ENCODE measurements at places on chromosomes 12 and 14.
A peak's percentile ranks its signal among the peaks of the same experiment; 100 is the strongest.

GRCh38 chr12:51669271-51669670 is 78.2 kb downstream of the SCN8A start:
- DNase-seq, result no peak

- DNase-seq, result no peak
These were observed 21.9 kb downstream of the CCDC91 start for GRCh38 chr12:28212182-28212581.

DNA sequence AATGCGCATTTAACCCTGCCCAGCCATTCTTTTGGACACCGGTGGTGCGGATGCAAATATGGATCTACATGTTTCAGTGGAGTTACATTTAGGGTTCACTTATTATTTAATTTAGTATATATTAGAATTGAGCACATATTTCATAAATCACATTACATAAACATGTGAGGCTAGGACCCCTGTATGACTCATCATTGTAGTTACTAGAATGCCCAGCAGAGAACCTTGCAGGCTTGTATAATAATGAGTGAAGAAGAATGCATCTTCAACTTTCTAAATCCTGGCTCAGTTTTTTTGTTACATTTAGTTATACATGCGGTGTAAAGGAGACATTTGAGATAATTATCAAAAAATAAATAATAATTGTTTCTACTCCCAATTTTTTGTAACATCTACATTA is 369.0 kb downstream of the ATP23 start:
- DNase-seq, result no peak

DNA sequence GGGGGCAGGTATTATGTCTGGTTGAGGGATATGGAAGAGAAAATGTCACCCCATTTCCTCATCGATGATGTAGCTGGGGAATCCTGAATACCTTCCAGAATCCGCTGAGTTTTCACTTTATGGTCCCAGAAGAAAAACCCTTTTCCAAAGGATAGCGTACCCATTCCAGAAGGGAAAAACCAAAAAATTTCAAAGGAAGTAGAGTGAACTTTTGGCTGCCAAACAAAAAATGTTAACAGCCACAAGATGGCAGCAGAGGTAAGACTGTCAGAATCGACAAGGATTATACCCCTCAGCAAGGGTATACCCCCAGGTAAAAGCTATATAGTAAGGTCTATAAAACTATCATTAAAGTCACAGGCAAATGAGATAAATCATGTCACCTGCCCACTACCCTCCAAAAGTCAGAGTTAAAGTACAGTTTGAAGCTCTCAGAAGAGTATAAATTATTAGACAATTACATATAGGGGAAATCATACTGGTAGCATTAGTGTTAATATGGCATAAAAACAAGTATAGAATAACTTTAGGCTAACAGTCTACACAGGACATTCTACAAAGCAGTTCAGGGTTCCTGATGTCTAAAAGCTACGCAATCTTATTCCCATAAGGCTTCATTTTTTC is 18.0 kb downstream of the ACIN1 start:
- DNase-seq, result no peak

- DNase-seq, result no peak
These were observed 105.2 kb downstream of the DNAI7 start for GRCh38 chr12:25089738-25090137.

GRCh38 chr12:64218597-64218996 is 3.5 kb downstream of the KICS2 start:
- no peak for DNase-seq

DNA sequence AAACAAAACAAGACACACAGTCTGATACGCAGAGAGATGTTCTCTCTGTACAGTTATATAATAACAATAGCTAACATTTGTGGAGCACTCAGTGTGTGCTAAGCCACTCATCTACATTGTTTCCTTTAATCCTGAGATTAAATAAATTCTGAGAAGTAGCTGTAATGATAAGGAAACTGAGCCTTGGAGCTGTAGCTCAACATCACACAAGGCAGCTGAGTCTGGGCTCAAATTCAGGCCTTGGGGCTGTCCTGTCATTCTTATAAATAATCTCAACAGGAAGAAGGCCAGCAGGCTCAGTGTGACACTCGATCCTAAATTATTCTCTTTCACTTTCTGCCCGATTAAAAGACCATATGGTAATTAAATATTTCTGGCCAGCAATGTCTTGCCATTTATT is 24.5 kb downstream of the CDKN1B start:
- DNase-seq, result no peak

DNA sequence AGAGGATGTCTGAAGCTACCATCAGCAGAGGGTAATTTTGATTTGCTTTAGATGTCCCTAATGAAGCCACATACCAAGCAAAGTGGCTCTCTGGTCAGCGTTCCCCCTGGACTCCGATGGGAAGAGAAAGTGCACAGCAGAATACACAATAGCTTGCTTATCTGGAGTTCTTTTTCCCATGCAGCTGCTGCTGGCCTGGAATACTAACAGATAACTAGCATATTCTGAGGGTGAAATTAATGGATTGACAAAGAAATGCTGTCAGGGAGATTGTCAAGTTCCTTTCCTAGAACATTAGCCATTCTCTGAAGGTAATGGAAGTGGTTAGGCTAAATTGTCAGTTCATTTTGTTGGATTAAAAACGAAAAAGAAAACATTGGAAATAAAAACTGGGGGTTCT is 391.3 kb downstream of the FLRT2 start:
- no peak for DNase-seq

GRCh38 chr14:61630399-61631044 is 64.8 kb upstream of the HIF1A start:
- DNase-seq, result no peak

- DNase-seq, result no peak
These were observed 8.1 kb downstream of the OSBPL8 start for GRCh38 chr12:76551482-76551888.

DNA sequence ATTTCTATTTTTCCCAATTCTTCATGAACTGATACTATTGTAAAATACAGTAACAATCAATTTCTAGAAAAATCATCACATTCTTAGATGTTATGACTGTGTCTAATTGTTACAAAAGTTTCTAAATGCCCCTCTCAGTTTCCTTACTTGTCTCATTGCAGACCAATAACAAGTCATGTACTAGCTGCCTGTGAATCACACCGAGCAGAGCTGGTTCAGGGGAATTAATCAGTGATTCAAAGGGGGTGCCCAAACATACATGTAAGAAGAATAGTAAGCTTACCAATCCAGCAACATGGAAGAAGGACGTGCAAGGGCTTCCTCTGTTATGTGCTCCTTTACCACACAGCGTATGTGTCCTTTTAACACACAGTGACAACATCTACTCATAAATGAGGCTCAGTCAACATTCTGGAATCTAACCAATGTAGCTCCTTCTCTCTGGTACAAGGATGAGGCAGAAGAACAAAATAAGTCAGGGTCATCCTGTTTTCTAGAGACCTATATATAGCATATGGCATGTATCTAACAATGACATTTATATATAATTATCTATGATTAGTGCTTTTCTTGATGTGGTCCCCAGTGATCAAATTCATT is 126.4 kb downstream of the SCN8A start:
- DNase-seq, result no peak

DNA sequence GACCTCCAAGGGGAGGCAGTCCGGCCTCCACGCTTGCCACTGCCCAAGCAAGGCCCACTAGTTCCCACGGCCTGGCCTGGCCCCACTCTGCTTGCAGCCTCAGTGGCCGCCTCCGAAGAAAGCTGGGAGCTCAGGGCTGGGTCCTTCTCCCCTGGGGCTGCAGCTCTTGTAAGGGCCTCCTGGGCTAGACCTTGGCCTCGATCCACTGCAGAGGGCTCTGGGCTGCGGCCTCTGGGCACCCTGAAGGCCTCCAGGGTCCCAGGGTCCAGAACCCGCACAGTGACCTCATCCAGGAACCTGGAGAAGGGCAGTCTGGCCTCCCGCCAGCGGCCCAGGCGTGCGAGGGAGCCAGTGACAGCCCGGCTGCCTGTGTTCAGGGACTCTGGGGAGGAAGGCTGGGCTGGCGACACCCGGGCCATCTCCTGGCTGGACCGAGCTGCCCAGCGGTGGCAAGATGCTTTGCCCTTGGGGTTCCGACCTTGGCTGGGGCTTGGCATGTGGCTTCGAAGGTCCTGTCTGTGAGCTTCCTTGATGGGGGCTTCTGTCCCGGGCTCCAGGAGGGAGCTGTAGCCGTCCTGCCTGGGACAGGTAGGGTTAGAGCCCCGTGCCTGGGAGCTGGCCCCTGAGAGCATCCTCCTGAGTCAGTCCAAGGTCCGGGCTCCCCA is 9.8 kb downstream of the BEGAIN start:
- no peak for DNase-seq

DNA sequence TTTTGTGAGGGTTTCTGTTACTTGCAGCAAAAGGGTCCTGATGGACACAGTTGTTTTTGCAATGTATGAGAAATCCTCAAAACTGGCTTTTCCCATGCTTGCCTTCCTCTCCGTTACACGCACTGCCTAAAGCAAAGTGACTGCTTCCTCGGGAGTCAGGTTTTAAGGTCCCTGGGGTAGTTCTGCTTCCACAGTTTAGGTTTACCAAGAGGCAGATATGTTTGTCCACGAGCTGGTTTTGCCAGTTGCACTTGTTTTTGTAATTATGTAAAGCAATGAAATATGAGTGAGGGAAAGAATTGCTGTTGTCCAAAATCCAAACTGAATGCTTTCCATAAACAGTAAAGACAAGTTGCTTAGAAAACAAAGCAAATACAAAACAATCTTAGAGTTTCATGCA is 290.7 kb upstream of the AMIGO2 start:
- DNase-seq, result no peak

DNA sequence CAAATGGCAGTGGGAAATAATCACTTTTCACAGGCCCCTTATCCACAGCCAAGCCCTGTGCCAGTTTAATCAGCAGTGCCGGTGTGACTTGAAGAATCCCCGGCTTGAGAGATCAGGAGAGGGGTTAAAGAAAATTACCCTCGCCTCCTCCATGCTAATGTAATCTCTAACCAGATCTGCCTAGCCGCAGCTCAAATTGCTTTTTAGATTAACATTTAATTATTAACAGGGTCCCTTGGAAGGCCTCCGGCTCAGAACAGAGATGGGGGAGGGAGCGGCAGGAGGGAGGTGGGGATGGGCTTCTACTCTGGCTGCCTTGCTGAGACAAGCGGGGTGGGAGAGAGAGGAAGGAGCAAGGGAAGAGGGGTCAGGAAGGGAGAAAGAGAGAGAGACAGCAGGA is 24.0 kb downstream of the FAM222A start:
- DNase-seq, result no peak

DNA sequence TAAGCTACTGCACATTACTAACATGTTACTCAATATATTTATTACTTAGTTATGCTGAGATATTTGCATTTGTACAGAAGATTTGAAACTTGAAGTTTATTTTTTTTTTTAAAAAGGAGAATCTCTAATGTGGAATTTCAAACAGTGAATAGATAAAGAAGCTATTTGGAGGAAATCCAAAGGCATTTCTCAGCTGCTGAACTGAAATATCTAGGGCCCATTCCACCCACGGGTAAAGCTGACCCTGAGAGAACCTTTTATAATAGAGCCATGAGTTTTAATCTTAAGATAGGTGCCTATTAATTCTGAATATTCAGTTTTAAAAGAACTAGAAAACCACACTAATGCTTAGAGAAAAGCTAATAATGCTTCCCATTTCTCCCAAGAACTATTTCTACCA is 225.4 kb upstream of the CAND1 start:
- DNase-seq, result no peak

GRCh38 chr14:99273766-99274345 is 1.9 kb upstream of the BCL11B start:
- DNase-seq, result peak; percentile 7

Measured in NCI-H510A (cell line).